ENCODE measurements at places on chromosomes 3 and 15. TPM values are rescaled to one million over a fixed set of nuclear protein-coding genes. Genes with fewer than 3 reads are reported as not detected.

GRCh38 chr3:153254361-153254760 lies 92.3 kb downstream of the RAP2B start:
- no peak for DNase-seq

- no peak for DNase-seq
Observed at GRCh38 chr3:127531821-127532220, 58.7 kb downstream of the TPRA1 start.

DNA sequence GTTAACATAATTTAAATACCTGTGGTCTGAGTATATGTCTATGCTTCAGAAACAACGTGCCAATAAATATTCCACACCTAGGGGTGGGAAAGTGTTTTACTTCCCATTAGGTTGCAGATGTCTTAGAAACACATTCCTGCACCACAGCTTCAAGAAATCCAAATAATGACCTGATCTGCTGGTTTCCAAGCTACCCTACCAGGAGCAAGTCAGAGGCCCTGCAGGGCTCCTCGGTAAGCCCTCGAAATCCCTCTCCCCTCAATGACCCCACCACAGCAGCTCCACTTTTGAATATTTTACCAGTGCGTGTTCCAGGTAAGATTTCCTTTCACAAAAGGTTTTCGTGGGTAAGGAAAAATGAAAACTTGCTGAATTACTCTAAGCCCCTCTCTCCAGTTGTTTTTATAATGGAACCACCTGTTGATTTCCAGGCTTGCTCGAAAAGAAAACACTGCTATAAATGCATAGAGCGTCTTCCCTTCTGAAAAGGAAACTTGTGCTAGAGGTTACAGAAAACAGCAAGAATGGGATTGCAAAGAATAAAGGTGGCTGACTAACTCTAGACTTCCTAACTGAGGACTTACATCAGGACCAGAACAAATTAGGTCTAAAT lies 12.6 kb downstream of the IL12A start:
- DNase-seq: no peak

GRCh38 chr3:158642474-158643210 lies 1.7 kb upstream of the GFM1 start:
- no peak for DNase-seq

- no peak for DNase-seq
Observed at GRCh38 chr3:48238531-48239085, 2.3 kb upstream of the ZNF589 start.

DNA sequence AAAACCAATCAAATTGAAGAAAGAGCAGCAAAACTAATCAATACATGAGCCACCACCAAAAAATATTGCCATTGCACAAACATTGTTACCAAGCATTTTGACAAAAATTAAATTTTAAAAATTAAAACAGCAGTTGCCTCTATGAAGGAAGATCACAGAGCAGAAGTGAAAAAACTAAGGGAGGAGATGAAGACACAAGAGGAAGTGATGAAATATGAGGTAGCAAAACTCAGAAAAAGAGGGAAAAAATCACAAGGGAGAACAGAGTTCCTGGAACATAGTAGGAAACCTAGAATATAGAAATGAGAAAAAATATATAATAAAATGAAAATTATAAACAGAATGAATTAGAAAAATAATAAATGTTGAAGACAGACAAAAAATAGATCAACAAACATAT lies 7.3 kb upstream of the SERPINI2 start:
- no peak for DNase-seq

DNA sequence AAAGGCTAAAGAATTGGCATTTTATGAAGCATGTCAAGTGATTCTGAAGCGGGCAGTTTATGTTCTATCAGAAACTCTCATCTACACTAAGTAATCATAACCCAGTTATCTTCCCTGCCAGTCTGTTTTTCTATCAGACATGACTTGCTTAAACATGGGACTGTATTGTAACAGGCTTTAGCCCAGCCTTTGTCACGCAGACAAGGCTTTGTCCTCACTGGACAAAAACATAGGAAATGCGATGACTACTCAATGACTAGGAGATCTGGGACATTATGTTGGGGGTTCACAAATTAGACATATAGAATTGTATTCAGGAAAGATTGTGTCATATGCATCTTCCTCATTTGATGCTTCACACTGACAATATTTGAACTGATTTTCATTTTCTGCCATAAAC lies 115.5 kb downstream of the GADL1 start:
- no peak for DNase-seq

GRCh38 chr3:244041-244440 lies 47.5 kb downstream of the CHL1 start:
- DNase-seq: no peak

- DNase-seq: peak; percentile 49
Observed at GRCh38 chr15:57626713-57627440, 35.2 kb downstream of the MYZAP start.

DNA sequence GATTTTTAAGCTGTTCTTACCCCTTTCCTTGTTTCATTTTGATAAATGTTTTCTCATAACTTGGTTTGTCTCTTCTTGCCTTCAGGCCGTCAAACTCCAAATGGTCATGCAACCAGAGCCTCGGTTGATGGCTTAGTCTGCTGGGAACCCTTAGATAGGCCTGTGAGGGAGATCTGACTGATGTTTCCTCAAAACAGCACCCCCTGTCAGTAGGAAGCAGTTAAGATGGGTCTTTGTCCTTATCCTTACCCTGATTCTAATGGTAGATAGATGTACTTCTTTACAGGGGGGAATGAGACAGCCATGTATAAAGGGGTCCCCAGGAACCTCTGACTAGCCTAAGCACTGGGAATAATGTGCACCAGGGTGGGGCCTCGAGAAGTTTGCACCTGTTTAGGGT lies 16.3 kb upstream of the OR5H1 start:
- no peak for DNase-seq

GRCh38 chr15:80866936-80867335 lies 87.8 kb downstream of the CEMIP start:
- DNase-seq: no peak

DNA sequence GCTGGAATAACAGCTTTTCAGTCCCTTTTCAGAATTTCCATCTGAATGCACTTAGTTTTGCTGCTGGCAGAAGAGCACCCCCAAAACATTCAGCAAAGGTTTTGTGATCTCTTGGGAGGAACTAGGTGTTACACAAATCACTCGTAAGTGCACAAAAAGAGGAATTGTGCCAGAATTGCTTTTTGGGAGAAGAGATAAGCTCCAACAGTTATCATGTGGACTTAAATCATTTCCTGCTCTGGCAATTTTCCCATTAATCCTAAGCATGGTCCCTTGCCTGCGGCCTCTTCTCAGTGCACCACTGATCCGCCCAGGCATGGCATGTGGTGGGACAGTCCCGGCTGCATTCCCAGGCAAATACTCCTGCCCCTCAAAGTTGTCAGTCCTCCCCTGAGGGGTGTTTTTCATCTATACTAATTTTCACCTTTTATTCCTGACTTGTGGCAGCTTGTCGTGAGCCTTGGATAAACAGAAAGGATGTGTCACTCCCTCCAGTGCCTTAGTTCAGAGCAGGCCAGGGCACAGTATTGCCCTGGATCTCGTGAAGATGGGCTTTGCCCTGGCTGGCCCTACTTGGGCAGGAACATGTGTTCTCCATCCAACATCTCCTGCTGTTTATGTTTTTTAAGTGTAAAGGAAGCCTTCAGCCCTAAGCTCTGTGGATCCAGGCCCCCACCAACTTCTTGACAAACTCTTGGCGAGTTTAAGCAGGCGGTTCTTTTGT lies 44.6 kb upstream of the VILL start:
- DNase-seq: no peak

DNA sequence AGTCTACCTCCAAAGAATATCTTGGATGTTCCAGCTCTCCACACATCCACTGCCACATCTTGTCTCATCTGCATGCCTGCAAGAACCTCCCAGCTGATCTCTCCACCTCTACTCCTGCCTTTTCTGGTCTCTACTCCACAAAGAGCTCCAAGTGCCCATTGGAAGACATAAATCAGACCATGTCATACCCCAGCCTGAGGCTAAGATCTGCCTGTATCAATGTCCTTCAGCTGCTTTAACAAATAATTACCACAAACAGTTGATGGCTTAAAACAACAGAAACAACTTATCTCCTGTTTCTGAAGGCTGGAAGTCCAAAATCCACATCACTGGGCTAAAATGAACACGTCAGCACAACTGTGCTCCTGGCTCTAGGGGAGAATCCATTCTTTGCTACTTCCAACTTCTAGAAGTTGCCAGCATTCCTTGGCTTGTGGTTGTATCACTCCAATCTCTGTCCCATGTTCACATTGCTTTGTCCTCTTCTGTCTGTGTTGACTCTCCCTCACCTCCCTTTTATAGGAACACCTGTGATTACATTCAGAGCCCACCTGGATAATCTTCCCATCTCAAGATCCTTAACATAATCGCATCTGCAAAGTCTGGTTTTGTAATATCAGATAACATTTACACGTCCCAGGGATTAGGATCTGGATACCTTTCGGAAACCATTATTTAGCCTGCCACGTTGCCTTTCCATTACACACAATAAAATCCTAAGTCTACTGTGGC lies 17.0 kb upstream of the LMCD1 start:
- DNase-seq: no peak

- DNase-seq: peak; percentile 94
Observed at GRCh38 chr3:196867507-196868296, at the start of gene SENP5. TSS of gene SENP5 (plus strand) at chr3:196867920. CDS start at chr3:196885182, 17,262 bp downstream.

DNA sequence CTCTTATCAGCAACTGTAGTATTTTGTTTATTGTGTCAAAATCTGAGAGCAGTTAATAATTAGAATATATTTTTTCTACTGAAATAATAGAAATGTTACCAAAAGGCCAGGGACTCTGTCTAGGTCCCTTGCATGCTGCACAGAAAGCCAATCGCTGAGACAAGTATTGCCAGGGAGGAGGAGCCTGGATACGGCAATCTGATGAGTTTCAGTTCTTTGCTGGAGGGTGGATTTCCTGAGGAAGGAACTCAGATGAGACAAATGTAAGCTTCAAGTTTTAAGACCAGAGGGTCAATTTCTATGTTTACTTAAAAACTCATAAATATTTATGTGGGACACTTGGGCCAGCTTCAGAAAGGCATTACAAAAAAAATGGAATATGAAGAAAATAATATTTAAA lies 252.2 kb downstream of the GABRG3 start:
- no peak for DNase-seq

GRCh38 chr15:36133742-36134141 lies 445.7 kb upstream of the CDIN1 start:
- no peak for DNase-seq

STIMATE gene
- 4.5 TPM for polyA plus RNA-seq

SLC22A14 gene
- polyA plus RNA-seq: 0.11 TPM

RTP3 gene
- polyA plus RNA-seq: not detected

ECE2 gene
- not detected for polyA plus RNA-seq

Measured in heart left ventricle (tissue), 16 donors.